ENCODE measurements at places on chromosomes 2 and 18.

GRCh38 chr18:69626643-69627242 is 226.1 kb downstream of the DOK6 start:
- no peak for DNase-seq

DNA sequence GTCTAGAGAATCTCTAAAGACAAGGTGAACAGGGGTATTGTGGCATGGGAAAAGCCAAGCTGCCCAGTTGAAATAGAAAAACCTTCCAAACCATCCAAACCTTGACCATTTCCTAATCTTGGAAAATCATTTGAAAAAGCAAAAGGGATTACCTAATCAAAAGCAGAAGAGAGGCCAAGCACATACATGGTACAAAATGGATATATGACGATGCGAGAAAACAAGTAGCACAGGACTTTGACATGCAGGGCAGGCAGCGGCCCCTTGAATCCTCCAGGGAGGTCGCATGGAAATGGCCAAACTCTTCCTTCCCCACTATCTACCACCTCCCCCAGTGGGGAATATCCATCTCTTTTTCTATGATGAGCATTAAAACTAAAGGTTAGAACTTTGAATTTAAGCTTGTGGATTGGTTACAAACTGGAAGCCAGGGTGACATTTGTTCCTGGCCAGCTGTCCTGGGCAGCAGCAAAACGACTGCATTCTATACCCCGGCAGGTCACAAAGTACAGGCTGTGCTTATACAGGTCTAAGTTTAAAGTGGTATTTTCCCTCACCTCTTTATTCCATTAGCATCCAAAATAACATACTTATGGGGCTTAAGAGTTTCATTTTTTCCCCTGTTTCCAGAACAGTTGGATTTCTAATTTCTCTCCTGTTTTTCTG is 24.7 kb downstream of the MYOM1 start:
- no peak for DNase-seq

- no peak for DNase-seq
Measured at GRCh38 chr18:11137400-11137799, 12.0 kb downstream of the PIEZO2 start.

GRCh38 chr2:235129850-235130249 is 178.0 kb downstream of the SH3BP4 start:
- DNase-seq, result no peak

- no peak for DNase-seq
Measured at GRCh38 chr2:237692601-237693290, 65.4 kb downstream of the LRRFIP1 start.

DNA sequence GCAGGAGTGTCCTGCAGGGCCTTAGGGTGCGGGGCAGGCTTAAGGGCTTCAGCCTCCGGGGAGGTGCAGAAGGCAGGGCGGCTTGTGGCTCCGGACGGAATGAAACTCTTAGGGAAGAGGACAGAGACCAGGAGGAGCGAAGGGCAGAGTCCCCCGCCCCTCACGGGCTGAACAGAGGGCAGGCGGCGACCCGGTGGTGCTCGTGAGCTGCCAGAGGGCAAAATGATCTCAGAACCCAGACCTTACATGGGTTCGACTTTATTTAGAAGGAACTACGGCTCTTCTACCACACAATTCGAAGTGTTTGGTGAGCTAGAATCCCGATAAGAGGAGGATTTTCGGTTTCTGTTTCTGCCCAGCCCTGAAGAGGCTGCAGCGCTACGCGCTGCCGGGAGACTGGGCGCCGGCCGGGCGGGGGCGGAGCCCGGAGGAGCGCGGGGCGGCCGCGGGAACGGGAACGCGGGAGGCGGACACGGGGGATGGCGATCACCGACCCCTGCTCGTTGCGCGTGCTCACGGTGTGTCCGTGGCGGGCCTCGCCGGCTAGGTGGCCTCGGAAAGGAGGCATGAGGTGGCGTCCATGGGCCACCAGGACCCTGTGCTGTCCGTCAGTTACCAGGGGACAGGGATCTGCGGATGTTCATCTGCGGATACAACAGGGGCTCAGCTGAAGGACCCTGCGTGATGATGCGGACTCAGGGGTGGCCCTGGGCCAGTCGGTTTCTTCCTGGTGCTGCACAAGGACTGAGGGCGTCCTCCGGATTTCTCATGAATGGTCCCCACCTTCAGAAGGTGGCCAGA is 4.2 kb upstream of the SP100 start:
- peak; percentile 51 for DNase-seq

- no peak for DNase-seq
Measured at GRCh38 chr2:38534746-38535403, 67.9 kb downstream of the HNRNPLL start.

GRCh38 chr2:71498261-71498701 is 44.9 kb downstream of the DYSF start:
- no peak for DNase-seq

- no peak for DNase-seq
Measured at GRCh38 chr2:145494441-145494840, 974.5 kb upstream of the ZEB2 start.

GRCh38 chr2:130258356-130258755 is 60.1 kb upstream of the TUBA3E start:
- no peak for DNase-seq

DNA sequence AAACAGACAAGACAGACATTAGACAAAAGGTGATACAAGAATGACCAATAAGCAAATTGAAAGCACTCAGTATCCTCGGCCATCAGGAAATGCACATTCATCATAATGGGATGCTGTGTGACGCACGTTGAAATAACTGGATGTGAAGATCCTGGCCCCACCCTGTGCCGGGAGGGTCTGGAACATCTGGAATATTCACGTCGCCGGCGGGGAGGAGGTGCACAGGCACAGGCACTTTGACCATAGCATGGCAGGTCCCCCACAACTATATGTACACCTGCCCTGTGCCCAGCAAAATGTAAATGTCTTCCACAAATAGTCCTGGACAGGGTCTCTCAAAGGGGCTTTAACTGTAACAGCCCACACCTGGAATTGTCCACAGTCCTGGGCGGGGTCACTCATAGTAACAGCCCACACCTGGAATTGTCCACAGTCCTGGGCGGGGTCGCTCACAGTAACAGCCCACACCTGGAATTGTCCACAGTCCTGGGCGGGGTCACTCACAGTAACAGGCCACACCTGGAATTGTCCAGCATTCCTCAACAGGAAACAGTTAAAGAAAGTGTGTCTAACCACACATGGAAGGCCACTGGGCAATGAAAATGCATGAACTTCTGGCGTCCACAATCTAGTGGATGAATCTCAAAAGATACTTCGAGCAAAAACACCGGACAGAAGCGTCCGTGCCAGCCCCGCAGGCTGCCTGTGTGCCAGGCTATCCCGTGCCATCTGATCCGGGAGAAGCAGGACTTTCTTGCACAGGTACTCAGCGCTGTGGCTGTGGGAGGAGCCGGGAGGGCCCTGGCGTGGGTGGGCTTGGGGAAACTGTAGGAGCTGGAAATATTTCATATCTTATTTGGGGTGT is 113.4 kb downstream of the RTP5 start:
- no peak for DNase-seq
